ENCODE measurements at places on chromosomes 6 and 20. TPM values are rescaled to one million over a fixed set of nuclear protein-coding genes. Genes with fewer than 3 reads are reported as not detected.

The HLA-DPA1 gene
- 19.5 TPM for polyA plus RNA-seq

The MRAP2 gene
- 2.3 TPM for polyA plus RNA-seq

The TRIM10 gene
- 1.3 TPM for polyA plus RNA-seq

The CRISP3 gene
- not detected for polyA plus RNA-seq

The SLC22A7 gene
- 1.2 TPM for polyA plus RNA-seq

The TMEM244 gene
- not detected for polyA plus RNA-seq

The RGS19 gene
- polyA plus RNA-seq: 6.1 TPM

The SAMD3 gene
- 1.8 TPM for polyA plus RNA-seq

The OR2J3 gene
- not detected for polyA plus RNA-seq

The LY6G5C gene
- polyA plus RNA-seq: 2.4 TPM

The PLCG1 gene
- polyA plus RNA-seq: 228 TPM

The WFDC10B gene
- polyA plus RNA-seq: not detected

The SLC2A10 gene
- polyA plus RNA-seq: 16.9 TPM

The IMPG1 gene
- polyA plus RNA-seq: 5.7 TPM

The CDH26 gene
- polyA plus RNA-seq: 0.27 TPM

The ZC2HC1B gene
- not detected for polyA plus RNA-seq

The PACRG gene
- 13.7 TPM for polyA plus RNA-seq

The ATP6V1G2 gene
- 10.5 TPM for polyA plus RNA-seq

The MLN gene
- polyA plus RNA-seq: 1.4 TPM

The C6orf132 gene
- 5.0 TPM for polyA plus RNA-seq

The BMP5 gene
- polyA plus RNA-seq: 3.2 TPM

The OXT gene
- 0.86 TPM for polyA plus RNA-seq

The TMEM217 gene
- 1.3 TPM for polyA plus RNA-seq

The EYA2 gene
- 0.77 TPM for polyA plus RNA-seq

The FBXL4 gene
- polyA plus RNA-seq: 24.6 TPM

The PARD6B gene
- 23.7 TPM for polyA plus RNA-seq

Measured in left renal cortex interstitium (tissue), 4 donors.